ENCODE measurements at places on chromosomes 7 and 10.

DNA sequence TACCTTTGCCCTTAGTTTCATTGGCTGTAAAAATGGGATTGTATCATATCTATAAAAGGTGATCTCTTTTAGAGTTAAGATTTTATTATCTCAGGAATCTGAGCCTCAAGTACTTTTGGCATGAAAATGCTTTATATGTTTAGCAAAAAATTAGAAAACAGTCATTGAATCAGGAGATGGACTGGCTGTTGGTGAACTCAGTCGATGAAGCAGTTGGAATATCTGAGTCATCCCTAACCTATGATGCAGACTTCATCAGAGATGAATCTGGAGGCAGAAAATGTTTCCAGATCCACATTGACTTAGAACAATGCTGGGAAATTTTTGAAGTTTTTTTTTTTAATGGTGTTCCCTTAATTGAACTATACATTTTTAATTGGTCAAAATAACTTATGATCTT lies 228.5 kb downstream of the SLC25A13 start:
- DNase-seq, result no peak

GRCh38 chr7:141880960-141881359 lies 35.2 kb upstream of the OR9A4 start:
- no peak for DNase-seq

DNA sequence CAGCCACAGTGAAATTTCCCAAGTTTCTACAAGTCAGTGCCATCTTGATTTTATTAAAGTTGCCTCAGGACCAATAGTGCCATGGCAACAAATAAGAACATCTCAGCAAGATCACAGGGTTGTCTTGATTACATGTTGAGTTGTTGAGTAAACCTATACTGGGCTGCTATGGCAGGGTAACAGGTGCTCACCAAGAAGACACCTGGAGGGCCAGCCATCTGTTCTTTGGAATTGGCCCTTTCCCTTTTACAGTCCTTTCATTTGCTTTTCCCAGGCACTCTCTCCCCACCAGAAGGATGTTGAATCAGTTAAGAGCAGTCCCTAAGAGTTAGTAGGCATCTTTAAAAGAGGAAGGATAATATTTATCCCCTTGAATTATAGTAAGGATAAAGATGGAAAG lies 582.0 kb downstream of the TNS3 start:
- DNase-seq, result no peak

GRCh38 chr7:113657603-113658002 lies 261.2 kb downstream of the PPP1R3A start:
- DNase-seq, result no peak

- DNase-seq, result no peak
Measured at GRCh38 chr10:64537112-64537511, 1015.9 kb downstream of the REEP3 start.

- no peak for DNase-seq
Measured at GRCh38 chr10:105001269-105001668, 360.2 kb downstream of the SORCS3 start.

- DNase-seq, result no peak
Measured at GRCh38 chr7:10973942-10974911, 555 bp downstream of the PHF14 start.

Data from cortex of kidney (tissue), 1 donor.